Bone marrow (tissue), 2 donors: ENCODE measurements at places on chromosomes 1 and 21.

- no peak for DNase-seq
Measured at GRCh38 chr1:118636004-118636403, 352.1 kb downstream of the TBX15 start.

DNA sequence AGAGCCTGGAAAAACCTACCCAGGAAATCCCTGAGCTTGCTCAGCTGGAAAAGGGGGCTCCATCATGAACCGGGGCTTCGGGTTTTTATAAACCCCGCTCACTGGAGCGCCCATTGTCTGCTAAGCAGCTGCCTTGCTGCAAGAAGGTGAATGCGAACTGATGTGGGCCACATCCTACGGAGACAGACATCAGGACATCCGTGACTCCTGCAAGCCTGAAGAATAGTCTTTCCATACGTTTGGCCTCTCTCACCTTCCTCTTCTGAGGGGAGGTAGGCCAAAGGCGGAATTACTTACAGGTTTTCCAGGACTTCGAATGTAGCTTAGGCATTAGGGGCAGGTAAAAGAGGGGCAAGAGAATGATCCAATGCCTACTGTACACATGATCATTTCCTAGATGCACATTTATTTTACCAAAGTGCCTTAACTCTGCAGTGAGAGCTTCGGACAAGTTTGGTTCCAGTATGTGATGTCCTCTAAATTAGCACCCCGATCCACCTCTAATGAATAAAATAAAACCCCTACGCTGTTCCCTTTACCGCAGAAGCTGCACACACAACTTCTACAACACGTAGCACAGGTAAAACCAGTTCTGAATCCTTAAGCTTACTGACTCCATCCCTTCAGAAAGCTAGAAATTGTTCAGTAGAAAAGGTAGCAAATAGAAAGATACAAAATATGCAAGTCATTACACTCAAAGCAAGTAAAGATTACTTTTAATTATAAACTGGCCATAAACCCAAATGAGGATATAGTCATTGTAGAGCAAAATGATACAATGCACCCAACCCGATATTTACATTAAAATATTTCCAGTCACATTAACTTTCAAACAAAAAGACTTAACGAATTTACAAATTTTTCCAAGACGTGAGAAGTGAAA is 866 bp upstream of the SORT1 start:
- no peak for DNase-seq

DNA sequence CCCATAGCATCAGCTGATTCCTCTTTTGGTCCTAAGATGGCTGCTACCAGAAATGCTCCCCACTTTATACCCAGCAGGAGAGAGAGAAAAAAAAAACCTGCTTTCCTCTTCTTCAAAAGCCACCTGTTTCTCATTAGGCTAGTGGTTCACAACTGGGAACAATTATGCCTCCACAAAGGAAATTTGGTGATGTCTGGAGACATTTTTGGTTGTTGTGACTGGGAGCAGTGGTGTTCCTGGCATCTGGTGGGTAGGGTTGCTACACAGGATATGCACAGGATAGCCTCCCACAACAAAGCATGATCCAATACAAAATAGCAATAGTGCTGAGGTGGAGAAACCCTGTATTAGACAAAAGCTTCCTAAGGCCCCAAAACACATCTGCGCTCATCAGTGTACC is 38.5 kb upstream of the SGIP1 start:
- DNase-seq, result no peak

DNA sequence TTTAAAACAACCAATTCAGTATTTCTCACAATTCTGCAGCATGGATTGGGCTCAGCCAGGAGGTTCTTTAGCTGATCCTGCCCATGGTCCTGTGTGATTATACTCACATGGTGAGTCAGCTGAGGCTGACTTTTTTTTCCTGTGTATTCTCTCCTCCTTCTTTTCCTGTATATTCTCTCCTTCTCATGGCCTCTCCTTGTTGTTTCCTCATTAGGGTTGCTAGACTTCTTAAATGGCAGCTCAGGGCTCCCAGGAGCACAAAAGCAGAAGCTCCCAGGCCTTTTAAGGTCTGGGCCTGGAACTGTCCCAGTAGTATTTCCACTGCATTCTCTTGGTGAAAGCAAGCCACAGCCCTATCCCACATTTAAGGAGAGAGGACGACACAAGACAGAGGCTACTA is 26.8 kb downstream of the VANGL1 start:
- DNase-seq, result no peak

GRCh38 chr1:51850420-51851223 is 27.9 kb downstream of the NRDC start:
- no peak for DNase-seq

DNA sequence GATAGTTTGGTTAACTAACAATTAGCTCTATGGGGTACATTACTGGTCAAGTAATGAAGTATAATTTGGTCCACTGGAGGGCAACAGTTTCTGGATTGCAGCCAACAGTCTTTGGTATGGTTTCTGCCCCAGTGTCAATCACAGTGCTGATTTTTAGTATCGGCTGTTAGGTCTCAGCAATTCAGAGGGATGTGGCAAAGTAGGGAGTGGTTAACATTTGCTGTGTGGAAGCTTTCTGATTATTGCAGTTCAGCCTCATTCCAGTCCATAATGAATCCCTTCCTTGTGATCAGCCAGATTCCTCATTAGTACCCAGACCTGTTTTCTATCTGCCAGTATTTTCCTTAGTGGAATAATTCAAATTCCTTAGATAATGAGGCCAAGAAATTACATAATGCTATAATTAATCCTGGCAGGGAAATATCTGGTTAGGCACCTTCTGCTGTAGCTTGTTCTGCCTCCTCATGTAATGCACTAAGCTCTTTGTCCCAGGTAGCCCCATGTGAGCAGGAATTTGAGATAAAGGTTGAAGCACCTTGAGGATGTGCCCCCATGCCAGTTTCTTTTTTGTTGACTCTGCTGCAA is 14.0 kb downstream of the F3 start:
- DNase-seq, result no peak

DNA sequence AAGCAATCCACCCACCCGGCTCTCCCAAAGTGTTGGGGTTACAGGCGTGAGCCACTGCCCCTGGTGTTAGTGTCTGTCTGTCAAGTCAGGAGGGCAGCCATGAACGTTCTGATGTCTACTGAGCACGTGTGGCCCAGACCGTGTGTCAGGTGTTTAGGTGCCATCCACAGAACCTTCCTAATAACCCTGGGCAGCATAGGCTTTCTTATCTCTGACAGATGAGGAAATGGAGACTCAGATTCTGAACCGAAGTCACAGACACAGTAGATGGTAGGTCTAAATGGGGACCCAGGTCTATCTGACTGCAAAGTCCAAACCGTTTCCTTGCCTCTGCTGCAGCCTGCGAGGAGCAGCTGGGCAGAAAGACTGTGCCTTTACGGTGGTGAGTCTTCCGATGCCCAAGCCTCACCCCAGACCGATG is 622 bp upstream of the IL6R start:
- DNase-seq, result no peak

DNA sequence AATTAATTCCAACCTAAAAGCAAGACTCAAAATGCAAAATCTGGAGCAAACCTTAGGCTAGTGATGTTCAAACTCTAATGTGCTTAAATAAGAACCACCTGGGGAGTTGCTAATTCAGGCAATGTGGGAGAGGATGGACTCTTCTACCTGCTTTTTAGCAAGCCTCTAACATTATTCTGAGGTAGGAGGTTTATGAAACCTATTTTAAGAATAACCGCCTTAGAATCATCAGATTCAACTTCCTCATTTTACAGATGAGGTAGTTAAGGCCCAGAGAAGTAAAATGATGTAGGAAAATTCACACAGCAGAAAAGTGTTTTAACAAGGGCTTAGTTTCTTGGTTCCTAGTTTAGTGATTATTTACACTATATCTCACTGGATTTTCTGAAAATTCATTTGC is 8.6 kb upstream of the NTNG1 start:
- DNase-seq, result no peak

GRCh38 chr1:193083365-193084088 is 21.7 kb downstream of the GLRX2 start:
- DNase-seq, result no peak

DNA sequence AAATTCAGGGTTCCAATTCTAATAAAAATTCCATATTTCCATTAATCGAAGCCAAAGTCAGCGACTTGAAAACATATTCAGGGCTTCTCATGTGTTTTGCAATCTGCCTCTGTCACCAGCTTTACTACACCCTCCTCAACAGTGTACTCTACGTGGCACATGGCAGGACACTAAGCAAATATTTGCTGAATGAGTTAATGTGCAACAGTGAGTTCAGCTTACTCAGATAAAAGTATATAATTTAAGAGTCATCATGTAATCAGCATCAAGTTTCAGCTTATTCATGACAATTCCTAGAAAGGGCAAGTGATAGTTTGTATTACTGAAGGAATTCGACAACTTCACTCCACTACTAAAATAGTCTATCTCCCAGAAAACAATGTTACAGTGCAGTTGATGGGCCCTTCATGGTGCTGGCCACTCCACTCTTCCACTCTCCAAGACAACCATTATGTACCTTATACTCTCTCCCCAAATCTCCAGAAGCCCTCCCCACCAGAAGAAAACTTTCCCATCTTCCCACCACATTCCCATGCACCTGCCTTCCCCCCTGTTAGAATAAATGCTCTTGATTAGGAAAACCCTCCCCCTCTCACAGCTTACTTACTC is 97.3 kb downstream of the TTLL7 start:
- no peak for DNase-seq

DNA sequence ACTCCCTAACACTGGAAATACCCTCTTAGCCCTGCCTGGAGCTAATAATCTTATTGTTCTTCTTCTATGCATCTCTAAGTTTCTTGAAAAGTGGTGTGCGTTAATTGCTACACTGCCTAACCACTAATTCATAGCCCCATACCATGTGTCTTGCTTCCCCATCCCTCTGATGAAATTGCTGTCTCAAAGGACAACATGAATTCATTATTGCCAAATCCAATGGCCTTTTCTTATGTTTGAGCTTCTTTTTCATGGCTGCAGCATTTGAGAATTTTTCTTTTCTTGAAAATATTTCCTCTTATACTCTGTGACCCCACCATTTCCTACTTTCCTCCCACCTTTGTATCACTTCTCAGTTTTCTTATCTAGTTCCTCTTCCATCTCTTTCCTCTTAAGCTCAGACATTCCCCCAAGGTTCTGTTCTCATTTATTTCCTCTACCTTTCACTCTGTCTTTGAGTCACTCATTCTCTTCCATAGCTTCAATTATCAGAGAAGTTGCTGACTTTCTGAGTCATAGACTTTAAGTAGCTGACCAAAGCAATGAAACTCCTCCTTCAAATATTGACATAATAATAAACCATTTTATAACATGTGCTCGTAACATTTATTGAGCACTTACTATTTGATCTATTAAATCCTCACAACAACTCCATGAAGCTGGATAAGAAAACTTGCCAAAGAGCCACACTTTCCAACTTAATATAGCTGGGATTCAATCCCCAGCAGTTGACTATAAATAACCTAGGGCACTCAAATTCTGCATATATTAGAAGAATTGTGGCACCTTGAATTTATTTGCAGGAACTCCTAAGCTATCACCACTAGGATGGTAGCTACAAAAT is 35.5 kb upstream of the ATP6V1G3 start:
- DNase-seq, result no peak

- no peak for DNase-seq
Measured at GRCh38 chr1:21510885-21511578, 1.8 kb downstream of the ALPL start.

- DNase-seq, result no peak
Measured at GRCh38 chr1:150970808-150971582, 3.6 kb downstream of the CERS2 start.

DNA sequence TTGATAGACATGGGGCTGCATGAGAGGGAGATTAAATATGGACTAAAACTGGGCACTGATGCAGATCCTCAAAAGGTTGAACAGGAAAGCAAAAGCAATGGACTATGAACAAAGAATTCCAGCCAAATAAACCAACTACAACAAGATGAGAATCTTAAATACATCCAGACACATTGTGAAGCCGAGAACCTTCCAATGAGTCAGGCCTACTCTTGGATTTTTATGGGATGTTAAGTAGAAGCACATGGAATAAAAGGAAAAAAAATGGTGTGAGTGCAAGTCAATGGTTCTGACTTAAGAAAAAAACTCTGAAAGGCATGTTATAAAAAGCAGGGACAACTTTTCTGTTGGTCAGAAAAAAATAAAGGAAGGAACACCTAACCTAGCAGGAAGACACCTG is 227.2 kb downstream of the DPYD start:
- DNase-seq, result no peak

DNA sequence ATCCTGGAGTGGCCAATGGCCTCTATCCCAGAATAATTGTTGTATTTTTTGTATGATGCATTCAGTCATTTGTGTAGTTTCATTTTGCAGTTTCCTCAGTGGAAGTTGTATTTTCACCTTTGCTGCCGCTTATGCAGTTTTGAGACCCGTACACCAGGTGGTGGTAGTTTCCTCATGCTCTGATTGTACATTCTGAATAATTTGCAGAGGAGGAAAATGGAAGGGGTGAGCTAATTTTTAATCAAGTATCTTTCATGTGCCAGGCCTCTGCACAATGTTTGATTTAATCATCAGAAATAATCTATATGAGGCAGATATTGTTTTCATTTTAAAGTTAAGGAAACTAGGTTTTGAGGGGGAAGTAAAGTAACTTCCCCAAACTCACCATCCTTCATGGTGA is 29.5 kb downstream of the HLX start:
- no peak for DNase-seq

DNA sequence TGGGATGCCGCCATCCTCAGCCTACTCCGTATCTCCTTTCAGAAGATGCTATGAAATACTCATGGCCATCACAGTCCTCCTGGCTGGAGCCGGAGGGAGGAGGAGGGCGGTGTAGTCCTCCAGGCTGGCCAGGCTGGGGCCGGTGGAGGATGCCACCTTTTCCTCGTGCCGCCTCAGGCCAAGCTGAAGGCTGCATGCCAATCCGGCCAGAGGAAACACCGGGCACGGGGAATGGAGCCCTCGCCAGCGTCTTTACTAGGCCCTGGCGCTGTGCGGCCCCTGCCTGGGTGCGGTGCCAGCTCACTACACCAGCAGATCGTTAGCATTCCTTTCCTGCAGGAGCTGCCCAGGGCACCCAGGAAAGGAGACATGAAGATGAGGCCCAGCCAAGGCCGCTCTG is 70.1 kb downstream of the CASZ1 start:
- no peak for DNase-seq

- peak; percentile 96 for DNase-seq
Measured at GRCh38 chr1:9426291-9426711, 113.0 kb upstream of the SLC25A33 start.

DNA sequence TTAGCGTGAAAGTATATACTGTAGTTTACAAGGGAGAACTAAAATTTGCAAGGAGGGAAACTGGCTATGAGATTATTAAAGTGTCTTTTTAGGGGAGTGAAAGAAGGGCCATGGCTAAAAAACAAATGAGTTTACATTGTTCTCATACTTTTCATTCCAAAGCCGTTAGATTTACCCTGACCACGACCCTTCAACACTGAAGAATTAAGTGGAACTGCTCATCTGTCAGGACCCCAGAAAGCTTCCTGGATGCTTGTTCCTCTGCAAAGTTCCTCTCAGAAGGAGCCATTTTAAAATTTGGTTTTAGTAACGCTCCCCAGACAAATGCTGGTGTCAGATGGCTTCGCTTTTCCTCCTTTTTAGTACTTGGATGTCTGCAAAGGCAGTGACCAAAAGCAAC is 82.7 kb upstream of the ZBTB18 start:
- no peak for DNase-seq

- no peak for DNase-seq
Measured at GRCh38 chr1:27355683-27356082, 11.1 kb downstream of the MAP3K6 start.
